ENCODE measurements at places on chromosomes 6 and 20.

DNA sequence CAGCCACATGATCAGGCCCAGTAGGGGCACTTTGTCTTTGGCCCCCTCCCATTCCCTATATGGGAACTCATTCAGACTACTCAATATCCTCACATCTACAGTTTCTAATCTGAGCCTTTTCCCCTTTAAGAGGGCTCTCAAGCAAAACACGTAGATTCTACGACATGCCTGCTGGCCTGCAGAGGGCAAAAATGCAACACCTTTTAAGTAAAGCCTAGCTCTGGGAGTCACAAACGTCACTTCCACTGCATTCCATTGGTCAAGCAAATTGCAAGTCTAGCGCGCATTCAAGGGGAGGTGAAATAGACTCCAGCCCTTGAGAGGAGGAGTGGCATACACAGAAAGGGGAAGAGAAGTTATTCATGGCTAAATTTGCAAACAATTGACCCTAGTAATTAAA is 70.6 kb downstream of the CDC40 start:
- DNase-seq = no peak

DNA sequence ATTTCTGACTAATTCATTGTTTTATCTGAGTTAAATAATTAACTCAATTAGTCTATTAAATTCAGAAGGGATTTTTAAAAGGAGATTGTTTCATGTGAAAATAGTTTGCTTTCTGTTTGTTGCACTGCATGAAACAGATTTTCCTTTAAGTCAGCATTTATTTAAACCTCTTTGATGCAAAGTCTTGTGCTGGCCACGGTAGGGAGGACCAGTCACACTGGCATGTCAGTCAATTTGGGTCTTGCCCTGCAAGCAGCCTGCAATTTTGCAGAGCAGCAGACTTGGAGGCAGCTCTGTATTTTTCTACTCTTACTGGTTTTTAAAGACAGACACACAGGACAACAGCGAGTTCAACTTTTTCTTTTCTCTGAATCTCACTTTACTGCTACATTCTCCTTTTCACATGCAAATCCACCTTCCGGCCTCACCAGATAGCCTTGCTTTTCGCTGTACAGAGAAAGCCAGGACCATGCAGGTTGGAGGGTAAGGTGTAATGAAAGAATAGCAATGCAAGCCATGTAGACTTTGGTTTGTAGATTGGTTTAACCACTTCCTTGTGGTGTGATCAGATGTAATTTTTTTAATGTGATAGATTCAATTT is 689.9 kb upstream of the AGPAT4 start:
- DNase-seq = no peak

GRCh38 chr20:43789593-43789992 is 62.8 kb upstream of the GTSF1L start:
- peak; percentile 0 for DNase-seq

GRCh38 chr6:130507666-130508028 is 141.8 kb downstream of the TMEM200A start:
- no peak for DNase-seq

DNA sequence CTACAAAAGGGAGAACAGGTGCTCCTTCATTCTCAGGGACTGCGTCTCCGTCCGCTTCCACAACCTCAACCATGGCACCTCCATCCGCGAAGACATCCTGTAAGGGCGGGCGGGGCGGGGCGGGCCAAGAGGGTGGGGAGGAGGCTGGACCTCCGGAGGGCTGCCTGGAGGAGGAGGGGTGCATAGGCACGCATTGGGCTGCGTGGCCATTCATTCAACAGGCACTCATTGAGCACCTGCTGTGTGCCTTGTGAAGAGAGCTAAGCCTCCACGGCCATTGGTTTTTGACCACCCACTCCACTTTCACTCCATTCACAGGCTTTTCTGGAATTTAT is 435 bp downstream of the ZSWIM3 start:
- DNase-seq = no peak

GRCh38 chr6:51352506-51353029 is 533.9 kb downstream of the TFAP2B start:
- DNase-seq = no peak

DNA sequence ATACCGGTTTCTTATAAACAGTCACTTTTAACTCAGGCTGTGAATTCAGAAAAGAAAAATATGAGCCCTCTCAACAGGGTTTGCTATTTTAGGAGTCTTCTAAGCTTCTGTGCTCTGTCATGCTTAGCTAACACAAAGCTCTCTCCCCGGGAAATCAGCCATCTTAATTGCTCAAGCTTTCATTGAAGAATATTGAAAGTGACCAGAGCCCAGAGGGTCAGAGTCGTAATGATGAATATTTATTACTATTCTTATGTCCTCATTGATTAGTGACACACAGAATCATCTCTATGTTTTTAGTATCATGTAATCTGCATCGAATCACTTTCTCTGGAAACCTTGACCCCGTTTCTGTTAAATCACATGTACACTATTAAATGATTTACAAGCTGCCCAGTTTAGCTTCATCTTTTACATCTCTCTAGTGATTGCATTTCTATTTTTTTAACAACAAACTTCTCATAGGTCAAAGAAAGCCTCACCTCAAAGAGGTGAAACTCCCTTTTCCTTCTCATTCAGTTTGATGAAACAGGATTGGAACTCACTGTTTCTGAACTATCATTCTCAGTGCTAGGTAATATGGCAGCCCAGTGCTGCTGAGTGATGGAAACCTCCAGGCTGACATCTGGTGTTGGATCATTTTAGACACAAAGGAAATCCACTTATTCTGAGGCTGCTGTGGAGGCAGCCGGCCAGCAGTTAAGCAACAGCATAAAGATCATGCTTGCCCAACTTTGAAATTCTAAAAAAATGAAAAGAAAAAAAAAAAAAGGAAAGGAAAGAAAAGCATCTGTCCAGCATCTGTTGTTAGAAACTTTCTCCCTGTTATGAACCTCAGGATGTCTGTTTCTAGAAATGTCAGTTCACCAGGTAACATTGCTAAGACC is 96.3 kb downstream of the RFPL4B start:
- DNase-seq = no peak

Data from inflammatory macrophage treated with lipopolysaccharide for 1 hour (primary cell).